ENCODE measurements at places on chromosomes 2 and 18.

GRCh38 chr18:75827751-75828287 lies 400.3 kb upstream of the SMIM21 start:
- DNase-seq, result no peak

- DNase-seq, result no peak
Measured at GRCh38 chr18:34321066-34321465, 96.4 kb upstream of the NOL4 start.

- DNase-seq, result no peak
Measured at GRCh38 chr2:237353215-237353614, 60.7 kb downstream of the COL6A3 start.

GRCh38 chr18:58856881-58857280 lies 7.8 kb upstream of the ZNF532 start:
- no peak for DNase-seq

GRCh38 chr2:64263315-64263714 lies 119.1 kb upstream of the PELI1 start:
- no peak for DNase-seq

DNA sequence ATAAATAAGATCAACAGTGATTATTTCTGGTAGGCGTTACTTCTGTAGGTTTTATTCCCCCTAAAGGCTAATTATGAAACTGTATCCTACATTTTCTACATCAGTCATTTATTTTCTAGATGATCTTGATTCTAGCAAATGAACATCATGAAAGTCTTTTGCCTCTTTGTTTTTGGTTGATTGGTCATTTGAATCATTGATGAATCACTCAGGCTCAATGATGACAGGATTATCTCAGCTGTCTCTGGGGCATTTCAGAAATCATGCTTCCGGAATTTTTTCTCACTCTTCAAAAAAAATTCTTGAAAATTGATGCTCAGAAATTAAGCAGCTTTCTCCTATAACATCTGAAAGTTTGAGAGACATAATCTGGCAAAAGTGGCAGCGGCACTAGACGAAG lies 298.9 kb upstream of the TCF4 start:
- no peak for DNase-seq

- DNase-seq, result no peak
Measured at GRCh38 chr2:240781471-240782220, 38.4 kb downstream of the KIF1A start.

DNA sequence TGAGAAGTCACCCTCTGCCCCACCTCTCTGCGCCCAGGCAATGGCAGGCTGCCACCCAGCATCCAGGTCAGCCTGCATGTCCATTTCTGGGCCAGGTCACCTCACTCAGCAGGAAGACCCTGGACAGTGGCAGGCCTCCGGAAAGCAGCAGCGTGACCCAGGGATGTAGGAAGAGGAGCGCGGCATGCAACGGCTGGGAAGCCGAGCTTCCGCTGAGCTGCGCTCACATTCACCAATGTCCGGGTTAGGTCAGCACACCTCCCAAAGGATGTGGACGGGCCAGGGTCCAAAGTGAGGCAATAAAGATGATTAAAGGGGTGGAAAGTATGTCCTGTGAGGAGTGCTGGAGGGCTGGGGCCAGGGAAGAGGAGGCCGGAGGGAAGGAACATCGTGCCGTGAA lies 174.5 kb downstream of the CTIF start:
- DNase-seq, result no peak

DNA sequence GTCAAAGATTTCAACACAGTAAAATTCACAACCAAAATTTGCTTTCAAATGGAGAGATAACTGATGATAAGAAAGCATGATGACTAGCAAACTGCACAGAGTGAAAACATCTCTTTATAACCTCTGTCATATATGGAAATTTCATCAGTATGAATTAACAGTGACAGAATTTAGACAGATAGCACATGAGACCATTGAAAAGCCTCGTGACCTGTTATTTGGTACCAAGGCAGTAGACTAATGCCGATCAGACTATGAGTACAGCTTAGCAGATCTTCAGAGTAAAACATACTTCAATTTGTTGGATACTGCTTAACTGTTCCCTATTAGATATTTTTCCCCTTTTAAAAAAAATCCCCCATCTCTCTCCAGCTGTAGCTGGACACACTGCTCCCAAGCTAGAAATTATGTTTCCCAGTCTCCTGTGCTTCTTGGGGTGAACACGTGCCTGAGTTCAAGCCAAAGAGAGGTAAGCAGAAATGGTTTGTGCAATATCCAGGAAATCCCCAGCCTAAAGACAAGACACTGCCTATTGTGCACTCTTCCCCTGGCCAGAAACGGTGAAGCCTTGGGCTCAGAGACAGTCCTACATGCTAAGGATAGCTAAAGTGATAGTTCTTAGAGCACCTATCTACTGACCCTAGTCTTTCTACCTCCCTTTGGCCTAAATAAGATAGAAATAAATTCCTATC lies 256.1 kb downstream of the NCKAP5 start:
- no peak for DNase-seq

GRCh38 chr2:44230378-44230777 lies 44.9 kb upstream of the SLC3A1 start:
- DNase-seq, result no peak

- no peak for DNase-seq
Measured at GRCh38 chr2:203916756-203917155, 19.8 kb upstream of the ICOS start.

DNA sequence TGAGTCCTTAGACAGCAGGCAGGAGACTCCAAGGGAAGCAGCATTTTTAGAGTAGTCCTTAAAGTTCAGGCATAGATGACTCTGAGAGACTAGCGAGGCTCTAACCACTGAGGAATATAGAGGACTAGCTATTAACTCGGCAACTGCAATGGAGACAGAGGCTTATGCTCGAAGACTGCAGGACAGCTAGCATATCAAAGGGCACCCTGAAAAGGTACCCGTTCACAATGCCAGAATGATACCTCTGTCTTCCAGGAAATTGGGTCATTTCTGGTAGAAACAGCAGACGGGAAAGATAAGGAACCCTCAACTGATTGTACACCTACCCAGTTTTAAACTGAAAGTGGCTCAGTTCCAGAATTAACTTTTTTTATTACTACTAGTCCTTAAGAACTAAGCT lies 1204.0 kb upstream of the ZEB2 start:
- no peak for DNase-seq

GRCh38 chr2:6080932-6081753 lies 389.0 kb downstream of the SOX11 start:
- no peak for DNase-seq

DNA sequence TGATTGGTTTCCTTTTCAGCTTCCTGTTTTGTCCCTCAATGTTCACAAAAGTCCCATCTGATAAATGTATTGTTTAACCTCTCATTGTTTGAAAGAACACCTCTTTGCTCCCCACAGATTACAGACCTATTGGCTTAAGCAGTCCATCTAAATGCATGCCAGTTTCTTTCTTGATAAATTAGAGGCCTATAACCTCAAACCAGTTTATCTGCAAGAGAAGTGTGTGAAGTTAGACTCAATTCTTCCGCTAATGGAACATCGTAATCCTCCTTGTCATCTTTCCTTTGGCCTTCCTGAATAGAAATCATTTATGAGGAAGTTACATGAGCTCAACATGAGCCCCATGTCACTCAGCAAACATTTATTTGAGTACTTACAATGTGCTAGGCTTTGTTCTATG lies 74.0 kb downstream of the FRZB start:
- DNase-seq, result no peak

GRCh38 chr2:28543316-28544035 lies 47.6 kb downstream of the PLB1 start:
- no peak for DNase-seq

- DNase-seq, result no peak
Measured at GRCh38 chr2:105739426-105739825, 5.3 kb upstream of the NCK2 start.

GRCh38 chr18:49899657-49900330 lies 86.5 kb upstream of the ACAA2 start:
- DNase-seq, result no peak

- no peak for DNase-seq
Measured at GRCh38 chr2:239821694-239822075, 203.5 kb downstream of the NDUFA10 start.

DNA sequence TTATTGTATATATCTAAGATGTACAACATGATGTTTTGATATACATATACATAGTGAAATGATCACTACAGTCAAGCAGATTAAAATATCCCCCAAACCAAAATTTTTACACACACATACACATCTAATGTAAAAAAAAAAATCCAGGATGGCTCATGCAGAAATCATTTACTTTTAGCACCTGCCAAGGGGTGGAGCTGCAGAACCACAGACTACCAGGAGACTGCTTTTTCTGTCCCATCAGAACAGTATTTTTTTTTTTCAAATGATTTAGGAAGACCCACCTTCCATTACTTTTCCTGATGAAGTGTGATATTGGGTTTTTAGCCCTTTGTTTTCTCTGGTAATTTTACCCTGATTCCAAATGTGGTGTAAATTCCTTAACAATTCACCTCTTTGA lies 61.9 kb downstream of the AQP4 start:
- DNase-seq, result no peak

DNA sequence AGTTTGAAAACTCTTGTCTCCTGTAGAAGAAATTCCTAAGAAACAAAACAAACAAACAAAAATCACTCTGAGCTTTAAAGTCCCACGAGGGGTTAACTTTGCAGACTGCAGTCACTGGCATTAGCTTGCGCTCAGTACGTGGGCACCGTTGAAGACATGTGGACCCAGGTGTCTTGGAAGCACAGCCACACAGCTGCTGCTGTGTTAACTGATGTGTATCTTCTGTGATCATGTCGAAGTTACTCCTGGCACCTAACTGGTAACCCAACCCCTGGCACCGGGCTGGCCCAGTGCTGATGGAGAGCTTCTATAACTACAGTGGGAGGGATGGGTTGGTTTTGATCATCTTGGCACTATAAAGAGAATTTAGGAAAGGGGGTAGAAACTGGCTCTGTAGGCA lies 51.6 kb upstream of the FHL2 start:
- DNase-seq, result no peak

- DNase-seq, result no peak
Measured at GRCh38 chr2:241110607-241111439, 8.7 kb upstream of the MTERF4 start.

GRCh38 chr2:176101842-176102241 lies 2.2 kb downstream of the HOXD12 start:
- DNase-seq, result no peak

GRCh38 chr2:232787806-232788205 lies 11.4 kb upstream of the KCNJ13 start:
- no peak for DNase-seq

DNA sequence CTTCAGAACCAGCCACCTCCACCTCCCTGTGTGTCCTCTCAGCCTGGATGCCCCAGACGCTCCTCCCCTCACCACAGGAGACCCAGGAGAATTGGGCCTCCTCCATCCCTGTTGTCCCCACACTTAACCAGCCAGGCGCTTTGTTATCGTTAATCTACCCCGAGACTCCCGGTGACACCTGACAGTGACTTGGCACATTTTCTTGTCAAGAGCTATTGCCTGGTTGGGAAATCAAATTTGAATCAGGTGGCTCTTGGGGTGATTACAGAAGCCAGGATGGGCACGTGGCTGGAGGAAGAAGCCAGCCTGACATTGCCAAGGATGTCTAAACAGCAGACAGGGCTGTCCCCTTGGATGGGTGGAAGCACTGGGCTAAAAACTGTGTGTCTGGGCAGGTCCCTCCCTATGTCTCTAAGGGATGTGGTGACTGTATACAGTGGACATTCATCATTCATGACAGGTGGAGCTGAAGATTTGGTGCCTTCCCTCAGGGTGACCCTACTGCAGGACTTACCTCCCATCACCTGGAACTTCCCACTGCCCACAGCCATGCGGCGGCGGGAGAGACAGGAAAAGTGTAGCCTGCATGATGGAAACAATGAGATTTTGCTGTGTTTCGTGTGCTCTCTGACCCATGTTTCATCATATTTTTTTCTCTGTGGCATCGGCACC lies 157.2 kb upstream of the CAPN13 start:
- DNase-seq, result no peak

GRCh38 chr2:40543381-40543780 lies 91.5 kb upstream of the SLC8A1 start:
- no peak for DNase-seq

DNA sequence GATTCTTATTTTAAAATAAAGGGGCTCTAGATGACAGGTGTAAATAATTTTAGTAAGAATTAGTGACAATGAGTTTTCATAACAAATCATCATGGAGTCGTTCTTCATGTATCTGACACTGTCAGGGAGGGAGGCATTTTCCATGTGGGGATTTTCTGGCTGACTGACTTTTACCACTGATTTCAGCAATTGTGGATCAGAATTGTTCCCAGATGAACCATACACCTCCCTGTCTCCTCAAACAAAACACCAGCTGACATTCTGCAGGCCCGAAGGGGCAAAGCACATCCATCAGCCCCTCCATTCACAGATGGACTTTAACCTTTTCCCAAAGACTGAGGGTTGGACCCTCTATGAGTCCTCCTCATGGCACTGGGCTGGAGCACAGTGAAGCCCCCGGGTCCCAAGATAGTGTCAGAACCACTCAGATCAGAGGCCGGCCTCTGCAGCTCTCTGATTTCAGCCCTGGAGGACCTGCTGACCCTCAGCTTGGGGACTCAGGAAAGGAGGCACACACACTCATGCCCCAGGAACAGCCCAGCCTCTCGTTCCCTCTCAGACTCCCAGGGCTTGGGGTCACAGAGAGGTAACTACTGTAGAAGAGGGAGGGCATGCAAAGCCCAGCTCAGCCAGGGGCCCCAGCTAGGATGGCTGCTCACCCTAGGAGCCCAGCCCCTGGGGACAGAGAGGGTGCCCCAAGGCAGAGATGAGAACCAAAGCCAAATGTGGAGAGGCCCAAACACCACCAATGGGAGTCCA lies 43.2 kb upstream of the LOXHD1 start:
- DNase-seq, result no peak

DNA sequence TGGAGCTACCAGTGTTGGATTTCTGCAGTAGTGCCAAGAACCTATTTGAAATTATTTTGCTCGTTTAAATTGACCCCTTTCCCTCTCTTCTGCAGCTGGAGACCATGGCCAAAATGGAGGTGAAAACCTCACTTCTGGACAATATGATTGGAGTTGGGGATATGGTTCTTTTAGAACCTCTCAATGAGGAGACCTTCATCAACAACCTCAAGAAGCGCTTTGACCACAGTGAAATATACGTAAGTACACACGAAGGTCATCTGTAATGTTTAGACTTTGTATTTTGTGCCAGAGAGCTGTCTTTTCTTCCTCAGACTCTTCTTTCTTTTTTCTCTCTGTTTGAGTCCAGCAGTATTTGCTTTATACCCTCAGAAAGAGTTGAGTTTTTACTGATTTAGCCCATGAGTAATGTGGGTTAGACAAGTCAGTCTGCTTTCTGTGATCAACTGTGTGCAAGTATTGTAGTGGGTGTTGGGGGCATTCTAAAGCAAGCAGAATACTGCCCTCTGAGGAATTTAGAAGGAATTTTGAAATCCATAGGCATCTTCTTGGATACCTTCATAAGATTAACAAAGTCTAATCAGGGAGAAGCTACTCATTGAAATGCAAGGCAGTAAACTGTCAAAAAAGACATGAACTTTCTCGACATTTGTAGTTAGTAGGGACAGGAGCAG lies 31.7 kb downstream of the MYO1B start:
- no peak for DNase-seq

GRCh38 chr2:12251749-12252148 lies 465.0 kb upstream of the TRIB2 start:
- DNase-seq, result no peak
